ENCODE measurements at places on chromosomes 5 and 9.
A peak's percentile ranks its signal among the peaks of the same experiment; 100 is the strongest.

DNA sequence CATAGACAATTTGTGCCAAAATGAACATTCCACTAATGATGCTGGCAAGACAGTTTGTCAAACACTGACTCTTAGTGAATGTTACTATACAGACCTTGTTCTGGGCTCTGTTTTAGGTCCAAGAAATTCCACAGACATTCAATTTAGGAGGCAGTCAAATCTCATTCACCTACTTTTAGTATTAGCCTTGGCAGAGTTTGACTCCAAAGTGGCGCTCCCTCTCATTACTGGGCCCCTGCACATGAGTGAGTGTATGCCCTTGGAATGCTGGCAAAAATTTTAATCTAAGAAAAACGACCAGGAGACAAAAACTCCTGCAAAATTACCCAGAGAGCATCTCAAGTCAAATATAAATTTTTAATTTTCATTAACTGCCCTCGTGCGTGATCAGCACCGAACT lies 94.9 kb upstream of the SLC27A6 start:
- no peak for DNase-seq

GRCh38 chr9:8857068-8857925 lies 1057.7 kb upstream of the DMAC1 start:
- DNase-seq = no peak

GRCh38 chr5:175226506-175226905 lies 217.5 kb downstream of the DRD1 start:
- DNase-seq = no peak

- DNase-seq = peak; percentile 26
Measured at GRCh38 chr9:105700668-105701067, 6.3 kb downstream of the TMEM38B start.

- DNase-seq = no peak
Measured at GRCh38 chr5:134215757-134216156, 10.1 kb downstream of the PPP2CA start.

GRCh38 chr5:171432076-171432475 lies 12.6 kb downstream of the FGF18 start:
- DNase-seq = no peak

GRCh38 chr9:126464694-126465441 lies 138.2 kb downstream of the MVB12B start:
- DNase-seq = no peak
